C1 segment of cervical spinal cord (tissue), 14 donors: ENCODE measurements at places on chromosomes 16 and 17.
A peak's percentile ranks its signal among the peaks of the same experiment; 100 is the strongest.

DNA sequence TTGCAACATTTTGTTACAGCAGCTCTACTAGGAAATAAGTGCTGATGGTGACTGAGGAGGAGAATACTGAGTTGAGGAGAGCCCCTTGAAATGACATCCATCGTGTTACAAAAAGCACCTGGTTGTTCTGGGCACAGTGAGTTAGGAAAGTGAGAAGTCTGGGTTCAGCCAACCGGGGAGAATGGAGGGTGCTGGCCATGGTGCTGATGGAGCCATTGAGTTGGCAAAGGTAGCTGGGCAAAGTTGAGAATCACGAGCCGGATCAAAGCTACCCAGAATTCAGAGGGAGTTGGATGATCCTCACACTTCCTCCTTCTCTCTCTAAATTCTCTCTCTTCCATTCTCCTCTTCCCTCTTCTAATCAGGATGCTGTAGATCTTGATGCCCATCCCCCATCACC, 35.0 kb upstream of the ASIC2 start:
- no peak for DNase-seq

- DNase-seq: no peak
Observed at GRCh38 chr17:44147812-44148211, 6.1 kb downstream of the HROB start.

GRCh38 chr17:42422958-42423712, at the start of gene CAVIN1:
Gene CAVIN1 (minus strand): TSS chr17:42423256. CDS start chr17:42423097, 159 bp downstream.
- peak; percentile 83 for DNase-seq

DNA sequence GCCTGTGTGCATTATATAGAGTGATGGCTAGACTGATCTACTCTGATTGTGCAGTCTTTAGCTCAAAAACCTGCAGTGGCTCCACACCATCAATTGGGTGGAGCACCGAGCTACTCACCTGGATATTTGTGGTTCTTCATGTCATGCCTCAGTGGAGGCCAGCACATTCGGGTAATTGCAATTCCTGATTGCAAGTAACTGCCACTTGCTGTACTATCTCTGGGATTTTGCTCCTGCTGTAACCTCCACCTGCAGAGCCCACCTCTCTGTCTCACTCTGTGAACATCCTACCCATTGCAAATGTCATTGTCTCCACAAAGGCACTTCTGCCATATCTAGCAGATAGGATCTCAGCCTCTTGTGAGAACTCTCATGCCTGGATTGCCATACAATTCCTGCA, 1.7 kb upstream of the CCL1 start:
- DNase-seq: no peak

- peak; percentile 27 for DNase-seq
Observed at GRCh38 chr17:6660805-6661463, 9.4 kb downstream of the C17orf100 start.

- DNase-seq: no peak
Observed at GRCh38 chr17:72077326-72077960, 43.4 kb upstream of the SOX9 start.

GRCh38 chr17:231966-232807, 50.7 kb upstream of the DOC2B start:
- no peak for DNase-seq

DNA sequence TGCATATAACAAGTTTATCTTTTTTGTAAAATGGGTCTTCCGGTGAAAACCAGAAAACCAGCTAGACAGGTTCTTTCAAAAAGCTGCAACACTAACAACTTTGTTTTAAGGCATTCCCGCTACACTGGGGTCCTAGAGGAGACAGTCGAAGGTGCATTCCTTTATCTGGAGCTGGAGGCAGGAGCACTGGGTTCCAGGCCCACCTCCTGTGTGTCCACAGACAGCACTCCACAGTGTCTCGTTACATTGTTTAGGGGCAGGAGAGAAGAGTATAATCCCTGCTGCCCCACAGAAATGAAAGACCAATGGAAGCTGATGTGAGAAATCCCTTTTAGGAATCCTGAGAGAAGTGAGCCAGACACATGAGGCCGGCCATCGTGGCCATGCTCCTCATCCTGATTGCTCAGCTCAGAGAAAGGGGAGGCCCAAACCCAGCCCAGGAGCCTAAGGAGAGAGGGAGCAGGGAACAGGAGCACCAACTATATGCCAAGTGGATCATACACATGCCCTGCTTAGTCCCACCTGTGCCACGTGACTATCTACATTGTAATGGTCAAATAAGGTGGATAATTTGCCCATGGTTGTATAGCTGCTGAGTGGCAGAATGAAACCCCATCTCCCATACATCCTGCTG, 59.5 kb downstream of the CCDC182 start:
- DNase-seq: no peak

- no peak for DNase-seq
Observed at GRCh38 chr16:12896562-12896961, 4.8 kb upstream of the SHISA9 start.

- DNase-seq: peak; percentile 21
Observed at GRCh38 chr16:62738666-62739460, 702.6 kb upstream of the CDH8 start.
